ENCODE measurements at places on chromosomes 11 and 22.

- H3K4me1 ChIP-seq: no peaks in the 10 kb centered on the region
- no peak overlapping the region for H3K4me3 ChIP-seq
- no peaks in the 10 kb centered on the region for H3K36me3 ChIP-seq
- no peak for DNase-seq
- H3K27ac ChIP-seq: no peak overlapping the region
Observed at GRCh38 chr11:116697011-116697410, 75.8 kb downstream of the BUD13 start.

DNA sequence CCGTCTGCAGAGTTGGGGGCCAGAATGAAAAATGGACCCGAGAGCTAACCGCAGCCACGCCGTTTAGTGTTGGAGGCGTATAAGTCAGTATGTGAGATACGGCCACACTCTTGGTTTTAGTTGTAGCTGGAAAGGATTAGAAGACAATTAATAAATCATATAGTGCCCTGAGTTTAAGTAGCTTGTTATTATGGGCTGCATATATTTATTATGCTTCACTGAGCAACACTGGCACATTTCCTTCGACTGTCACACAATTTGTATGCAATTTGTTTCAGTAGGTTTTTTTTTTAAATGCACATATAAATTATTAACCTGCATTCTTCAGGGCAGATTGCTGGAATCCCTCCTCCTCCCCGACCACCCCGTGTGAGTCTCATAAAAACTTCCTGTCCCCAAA lies 56.9 kb downstream of the PKNOX2 start:
- H3K36me3 ChIP-seq: no peaks in the 10 kb centered on the region
- no peak for DNase-seq
- no peaks in the 10 kb centered on the region for H3K27me3 ChIP-seq
- H3K4me1 ChIP-seq: no peaks in the 10 kb centered on the region

- peaks cover 74% of the 10 kb centered on the region for H3K36me3 ChIP-seq
- no peaks in the 10 kb centered on the region for H3K4me1 ChIP-seq
- H3K27ac ChIP-seq: no peak overlapping the region
- no peak overlapping the region for H3K4me3 ChIP-seq
- H3K27me3 ChIP-seq: no peaks in the 10 kb centered on the region
Observed at GRCh38 chr22:38727530-38728451, 22.0 kb downstream of the GTPBP1 start.

DNA sequence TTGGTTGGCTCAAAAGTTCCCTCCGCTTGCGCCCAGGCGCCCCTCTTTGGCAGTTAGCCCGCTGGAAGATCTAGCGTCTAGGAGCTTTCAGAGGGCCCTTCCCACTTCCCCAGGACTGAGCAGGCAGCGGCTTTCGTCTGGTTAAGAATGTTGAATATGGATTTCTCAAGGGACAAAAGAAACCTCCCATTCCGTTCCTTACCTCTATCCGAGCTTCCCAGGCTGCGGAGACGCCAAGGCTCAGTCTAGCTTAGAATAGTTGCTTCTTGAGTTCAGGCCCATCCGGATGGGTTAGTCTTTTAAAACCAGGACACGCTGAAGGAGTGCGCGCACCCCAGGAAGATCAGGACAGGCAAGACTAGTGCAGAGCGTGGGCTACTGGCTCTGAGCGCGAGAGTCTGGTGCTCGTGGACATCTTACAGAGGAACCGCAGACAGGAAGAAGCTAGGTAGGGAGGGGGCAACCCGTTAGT lies 1.6 kb downstream of the NELL1 start:
- no peaks in the 10 kb centered on the region for H3K36me3 ChIP-seq
- peaks cover 13% of the 10 kb centered on the region for H3K27me3 ChIP-seq
- H3K4me1 ChIP-seq: no peaks in the 10 kb centered on the region
- H3K27ac ChIP-seq: no peak overlapping the region
- no peak for DNase-seq

DNA sequence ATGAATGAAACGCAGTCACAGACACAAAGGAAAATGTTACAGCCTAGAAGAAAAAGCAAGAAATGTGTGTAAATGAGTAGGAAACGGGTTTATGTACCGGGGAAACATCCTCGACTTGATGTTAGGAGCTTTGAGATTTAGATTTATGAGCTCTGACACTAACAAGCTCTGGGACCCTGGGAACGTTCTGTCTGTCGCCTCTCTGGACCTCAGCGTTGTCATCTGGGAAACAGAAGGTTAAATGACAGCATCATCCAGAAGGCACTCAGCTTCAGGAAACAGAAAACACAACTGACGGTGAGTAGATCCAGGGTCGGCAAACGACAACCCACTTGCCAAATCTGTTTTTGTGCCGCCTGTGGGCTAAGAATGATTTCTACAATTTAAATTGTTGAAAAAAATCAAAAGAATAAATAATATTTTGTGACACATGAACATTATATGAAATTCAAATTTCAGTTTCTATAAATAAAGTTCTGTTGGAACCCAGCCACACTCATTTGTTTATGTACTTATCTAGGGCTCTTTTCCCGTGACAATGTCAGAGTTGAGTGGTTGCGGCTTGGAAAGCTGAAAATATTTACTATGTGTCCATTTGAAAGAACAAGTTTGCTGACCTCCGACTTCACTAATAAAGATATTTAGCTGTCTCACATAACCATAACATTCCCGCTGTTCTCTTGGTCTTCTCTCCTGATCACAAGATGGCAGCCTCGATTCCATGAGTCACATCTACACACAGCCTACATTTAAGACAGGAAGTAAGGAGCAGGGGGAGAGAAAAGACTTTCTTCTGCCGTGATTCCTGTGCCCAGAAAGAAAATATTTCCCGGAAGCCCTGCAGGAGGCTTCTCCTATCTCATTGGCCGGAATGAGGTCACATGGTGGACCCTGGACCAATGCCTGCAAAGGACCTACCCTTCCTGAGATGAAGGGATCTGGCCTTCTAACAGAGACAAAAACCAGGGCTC lies 47.1 kb upstream of the SYT13 start:
- no peaks in the 10 kb centered on the region for H3K27me3 ChIP-seq
- DNase-seq: no peak
- no peak overlapping the region for H3K4me3 ChIP-seq
- no peaks in the 10 kb centered on the region for H3K4me1 ChIP-seq

DNA sequence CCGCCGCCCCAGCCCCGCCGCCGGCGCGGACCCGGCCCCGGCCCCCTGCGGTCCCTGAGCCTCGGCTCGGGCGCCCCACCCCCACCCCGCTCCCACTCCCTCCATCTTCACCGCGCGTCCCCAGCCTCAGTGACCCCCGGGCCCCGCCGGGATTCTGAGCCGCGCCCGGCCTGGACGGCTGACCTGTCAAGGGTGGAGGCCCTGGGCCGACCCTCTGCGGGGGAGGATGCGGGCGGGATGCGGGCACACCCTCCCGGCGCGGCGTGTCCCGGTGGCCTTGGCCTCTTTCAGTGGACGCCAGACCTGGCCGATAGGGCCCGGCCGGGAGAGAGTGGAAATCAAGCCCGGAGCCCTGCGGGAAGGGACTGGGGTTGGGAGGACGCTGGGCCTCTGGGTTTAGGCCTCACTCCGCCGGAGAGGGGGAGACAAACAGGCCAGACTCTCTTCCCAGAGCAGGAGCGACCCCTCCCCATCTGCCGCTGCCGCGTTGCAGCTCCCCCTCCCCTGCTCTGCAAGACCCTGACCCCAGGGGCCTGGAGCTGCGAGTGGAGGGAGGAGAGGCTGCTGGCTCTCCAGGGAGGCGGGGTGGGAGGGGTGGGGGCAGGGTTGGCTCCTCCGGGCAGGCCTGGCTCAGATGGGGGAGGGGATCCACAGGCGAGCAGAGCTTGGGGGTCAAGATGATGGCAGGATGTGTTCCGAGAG lies 525 bp downstream of the MAPK8IP2 start:
- no peak overlapping the region for H3K4me3 ChIP-seq
- H3K4me1 ChIP-seq: no peaks in the 10 kb centered on the region
- DNase-seq: no peak
- H3K27me3 ChIP-seq: peaks cover 5% of the 10 kb centered on the region
- H3K36me3 ChIP-seq: no peaks in the 10 kb centered on the region
- H3K27ac ChIP-seq: no peak overlapping the region

DNA sequence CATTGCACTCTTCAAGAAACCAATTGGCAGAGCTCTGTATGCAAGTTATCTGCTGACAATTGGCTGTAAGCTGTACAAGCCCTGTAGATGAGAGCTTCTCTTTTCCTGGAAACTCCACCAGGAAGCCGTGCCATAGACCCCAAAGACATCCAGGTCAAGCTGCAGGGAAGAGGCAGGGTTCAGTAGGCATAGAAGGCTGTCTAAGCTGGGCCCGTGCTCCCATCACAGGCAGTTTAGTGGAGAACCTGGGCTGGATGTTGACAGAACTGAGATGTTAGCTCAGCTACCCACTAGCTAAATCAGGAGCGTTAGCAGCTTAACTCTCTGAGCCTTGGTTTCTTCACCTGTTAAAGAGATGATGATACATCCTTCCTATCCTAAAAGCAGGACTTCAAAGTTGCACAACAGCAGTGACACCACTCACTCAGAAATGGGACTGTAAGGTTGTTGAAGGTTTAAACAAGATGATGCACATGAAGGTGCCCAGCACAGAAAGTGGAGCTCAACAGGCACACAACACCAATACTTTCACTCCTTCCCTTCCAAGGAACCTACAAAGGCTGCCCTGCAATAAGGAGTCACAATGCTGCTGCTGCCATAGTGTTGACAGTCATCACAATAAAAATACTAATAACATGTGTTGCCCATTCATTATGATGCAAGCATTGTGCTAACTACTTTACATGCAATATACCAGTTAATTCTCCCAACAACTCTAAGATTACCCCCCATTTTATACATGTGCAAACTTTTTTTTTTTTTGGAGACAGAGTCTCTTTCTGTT lies 115.4 kb downstream of the ZBTB16 start:
- no peaks in the 10 kb centered on the region for H3K27me3 ChIP-seq
- no peaks in the 10 kb centered on the region for H3K4me1 ChIP-seq
- H3K27ac ChIP-seq: no peak overlapping the region
- no peak for DNase-seq

- no peak for DNase-seq
- H3K4me3 ChIP-seq: no peak overlapping the region
- no peaks in the 10 kb centered on the region for H3K27me3 ChIP-seq
- H3K4me1 ChIP-seq: peaks cover 26% of the 10 kb centered on the region
- H3K27ac ChIP-seq: no peak overlapping the region
Observed at GRCh38 chr22:46732513-46732912, 5.5 kb downstream of the CERK start.

DNA sequence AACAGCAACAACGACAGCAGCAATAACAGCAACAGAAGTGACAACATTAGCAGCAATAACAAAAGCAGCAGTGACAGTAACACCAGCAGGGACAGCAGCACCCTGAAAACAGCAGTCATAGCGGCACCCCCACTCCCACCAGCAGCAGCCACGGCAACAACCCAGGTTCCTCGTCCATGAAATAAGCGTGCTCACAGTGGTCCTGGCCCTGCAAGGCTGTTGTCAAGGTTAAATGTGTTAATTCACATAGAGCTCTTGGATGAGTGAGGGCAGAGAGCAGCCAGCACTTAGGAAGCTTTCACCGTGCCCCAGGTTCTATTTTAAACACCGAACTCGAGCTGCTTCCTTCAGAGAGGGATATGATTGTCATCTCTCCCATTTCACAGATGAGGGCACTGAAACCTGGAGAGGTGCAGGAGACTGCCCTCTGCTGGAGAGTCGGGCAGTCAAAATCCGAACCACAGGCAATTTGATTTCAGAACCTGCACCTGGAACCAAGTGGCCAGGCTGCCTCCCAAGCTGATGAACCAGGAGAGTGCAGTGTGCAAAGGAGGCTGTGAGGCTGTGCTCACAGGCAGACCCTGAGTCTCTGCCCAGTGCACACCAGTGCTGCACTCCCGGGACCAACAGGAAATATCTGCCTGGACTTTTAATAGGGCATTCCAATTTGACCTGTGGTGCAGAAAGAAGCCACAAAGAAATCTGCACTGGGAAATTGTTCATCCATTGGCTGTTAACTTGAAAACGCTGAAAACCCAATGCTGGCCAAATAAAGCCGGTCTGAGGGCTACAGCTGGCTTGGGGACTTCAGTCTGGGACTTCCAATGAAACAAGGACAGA lies 22.9 kb upstream of the FGF3 start:
- no peak overlapping the region for H3K27ac ChIP-seq
- no peaks in the 10 kb centered on the region for H3K36me3 ChIP-seq
- H3K27me3 ChIP-seq: peaks cover 5% of the 10 kb centered on the region
- no peak overlapping the region for H3K4me3 ChIP-seq
- H3K4me1 ChIP-seq: no peaks in the 10 kb centered on the region

Measured in GM12878 (cell line).